ENCODE measurements at places on chromosomes 12 and 14.

- H3K27ac ChIP-seq: no peak overlapping the region
- H3K4me1 ChIP-seq: peaks cover 8% of the 10 kb centered on the region
- H3K27me3 ChIP-seq: no peaks in the 10 kb centered on the region
- peak; percentile 26 for DNase-seq
- H3K4me3 ChIP-seq: no peak overlapping the region
- H3K36me3 ChIP-seq: no peaks in the 10 kb centered on the region
These were observed 102.2 kb downstream of the ERC1 start for GRCh38 chr12:1093166-1093751.

- peaks cover 38% of the 10 kb centered on the region for H3K4me1 ChIP-seq
- no peaks in the 10 kb centered on the region for H3K36me3 ChIP-seq
- peak overlapping the region; percentile 92 for H3K4me3 ChIP-seq
These were observed 3.3 kb upstream of the CCND2 start for GRCh38 chr12:4270016-4270830.

DNA sequence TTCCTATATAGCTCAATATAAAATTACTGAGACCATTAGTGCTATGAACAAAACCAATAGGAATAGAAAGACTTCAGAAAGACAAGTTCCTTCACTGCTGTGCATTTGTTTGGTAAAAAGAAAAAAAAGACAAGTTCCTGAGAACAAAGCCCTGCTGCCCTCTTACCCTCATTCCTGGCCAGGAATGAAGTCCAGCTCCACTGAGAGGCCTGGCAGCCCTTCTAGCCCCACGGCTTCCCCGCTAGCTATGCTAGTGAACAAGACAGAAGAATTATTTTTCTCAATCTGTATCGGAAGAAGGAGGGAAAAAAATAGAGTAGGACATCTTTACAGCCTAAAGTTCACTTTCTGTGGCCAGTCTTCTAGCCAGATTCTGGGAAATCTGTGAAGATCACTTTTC, 1.6 kb downstream of the MFAP5 start:
- DNase-seq: no peak
- no peaks in the 10 kb centered on the region for H3K36me3 ChIP-seq
- H3K4me3 ChIP-seq: no peak overlapping the region

DNA sequence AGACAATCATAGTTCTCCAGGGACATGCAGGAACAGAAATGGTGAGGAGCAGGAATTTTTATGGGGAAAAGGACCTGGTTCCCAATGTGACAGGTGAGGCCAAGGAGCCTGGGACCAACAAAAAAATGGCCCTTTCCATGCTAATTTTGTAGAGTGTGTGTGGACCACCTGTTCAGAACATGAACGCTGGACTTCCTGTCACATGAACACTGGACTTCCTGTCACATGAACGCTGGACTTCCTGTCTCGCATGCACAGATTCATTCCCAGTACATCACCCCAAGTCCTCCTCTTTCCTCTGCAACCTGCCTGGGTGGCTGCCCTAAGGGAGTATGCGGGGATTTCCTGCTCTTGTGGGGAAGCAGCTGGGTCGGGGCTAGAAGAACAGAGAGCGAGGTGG, 10.1 kb downstream of the FGF6 start:
- H3K27me3 ChIP-seq: no peaks in the 10 kb centered on the region
- H3K4me1 ChIP-seq: no peaks in the 10 kb centered on the region
- no peaks in the 10 kb centered on the region for H3K36me3 ChIP-seq
- no peak overlapping the region for H3K4me3 ChIP-seq

GRCh38 chr14:28323951-28324741, 442.4 kb upstream of the FOXG1 start:
- H3K27ac ChIP-seq: no peak overlapping the region
- H3K4me3 ChIP-seq: no peak overlapping the region
- H3K27me3 ChIP-seq: no peaks in the 10 kb centered on the region
- no peak for DNase-seq

DNA sequence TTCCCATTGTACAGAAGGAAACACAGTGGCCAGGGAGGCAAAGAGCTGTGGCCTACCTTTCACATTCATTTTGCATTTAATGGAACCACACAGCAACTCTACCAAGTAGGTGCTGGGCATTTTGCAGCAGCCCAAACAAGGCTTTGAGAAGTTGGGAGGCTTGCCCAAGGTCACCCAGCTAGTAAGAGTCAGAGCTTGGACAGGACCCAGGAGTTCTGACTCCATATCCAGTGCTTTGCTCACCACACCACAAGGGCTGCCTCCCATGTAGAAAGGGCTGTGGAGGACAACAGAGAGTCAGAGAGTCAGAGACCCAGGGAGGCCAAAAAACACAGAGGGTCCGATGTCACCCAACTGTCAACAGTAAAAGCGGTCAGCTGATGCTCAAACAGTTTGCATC, 400.2 kb downstream of the BCL11B start:
- no peak overlapping the region for H3K27ac ChIP-seq
- no peak for DNase-seq
- H3K36me3 ChIP-seq: no peaks in the 10 kb centered on the region
- no peak overlapping the region for H3K4me3 ChIP-seq
- H3K4me1 ChIP-seq: no peaks in the 10 kb centered on the region

GRCh38 chr12:120167529-120168095, 26.9 kb downstream of the GCN1 start:
- no peak overlapping the region for H3K4me3 ChIP-seq
- peaks cover 1% of the 10 kb centered on the region for H3K27me3 ChIP-seq
- H3K4me1 ChIP-seq: no peaks in the 10 kb centered on the region
- no peak overlapping the region for H3K27ac ChIP-seq
- DNase-seq: no peak
- H3K36me3 ChIP-seq: peaks cover 9% of the 10 kb centered on the region

DNA sequence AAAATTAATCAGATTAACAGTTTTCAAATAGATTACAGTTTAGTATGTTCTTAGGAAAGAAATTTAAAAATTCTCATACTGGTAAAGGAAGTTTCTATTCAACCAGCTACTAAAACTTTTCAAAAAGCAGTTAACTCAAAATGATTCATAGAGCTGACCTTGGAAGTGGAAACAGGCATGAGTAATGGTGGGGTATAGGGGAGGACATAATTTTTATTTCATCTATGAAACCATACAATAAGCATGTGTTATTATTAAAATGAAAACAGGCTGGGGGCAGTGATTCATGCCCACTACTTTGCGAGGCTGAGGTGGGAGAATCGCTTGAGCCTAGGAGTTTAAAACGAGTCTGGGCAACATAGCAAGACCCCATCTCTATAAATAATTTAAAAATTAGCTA, 73.0 kb downstream of the DNAI7 start:
- H3K36me3 ChIP-seq: no peaks in the 10 kb centered on the region
- no peak overlapping the region for H3K27ac ChIP-seq
- H3K4me3 ChIP-seq: no peak overlapping the region
- peaks cover 3% of the 10 kb centered on the region for H3K27me3 ChIP-seq
- DNase-seq: no peak

DNA sequence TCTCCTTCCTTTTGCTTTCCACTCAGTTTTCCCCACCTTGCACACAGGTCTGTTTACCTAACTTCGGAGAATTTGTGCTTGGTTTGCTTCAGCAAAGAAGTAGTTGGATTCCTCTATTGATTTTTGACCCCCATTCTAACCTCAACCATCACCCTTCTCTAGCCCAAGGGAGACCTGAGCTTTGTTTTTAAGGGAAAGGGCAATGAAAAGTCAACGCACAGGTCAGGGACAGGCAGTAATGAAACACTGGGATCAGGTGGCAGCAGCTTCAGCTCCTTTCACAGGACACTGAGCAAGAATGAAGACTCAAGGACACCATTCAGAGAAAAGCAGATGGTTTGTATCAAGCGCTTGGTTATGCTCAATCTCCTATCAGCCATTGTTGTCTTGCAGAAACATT, 46.9 kb upstream of the KRR1 start:
- H3K36me3 ChIP-seq: no peaks in the 10 kb centered on the region
- H3K4me3 ChIP-seq: no peak overlapping the region

GRCh38 chr14:100432652-100433427, 109.7 kb downstream of the SLC25A47 start:
- no peaks in the 10 kb centered on the region for H3K27me3 ChIP-seq
- no peak for DNase-seq
- no peak overlapping the region for H3K4me3 ChIP-seq

Measured in immature natural killer cell (primary cell).